Activated T-helper 1 cell treated with anti-CD3 and anti-CD28 coated beads, Interleukin-2, amount 50 U/mL, for 16 hours (primary cell): ENCODE measurements at places on chromosomes 1 and 21.

DNA sequence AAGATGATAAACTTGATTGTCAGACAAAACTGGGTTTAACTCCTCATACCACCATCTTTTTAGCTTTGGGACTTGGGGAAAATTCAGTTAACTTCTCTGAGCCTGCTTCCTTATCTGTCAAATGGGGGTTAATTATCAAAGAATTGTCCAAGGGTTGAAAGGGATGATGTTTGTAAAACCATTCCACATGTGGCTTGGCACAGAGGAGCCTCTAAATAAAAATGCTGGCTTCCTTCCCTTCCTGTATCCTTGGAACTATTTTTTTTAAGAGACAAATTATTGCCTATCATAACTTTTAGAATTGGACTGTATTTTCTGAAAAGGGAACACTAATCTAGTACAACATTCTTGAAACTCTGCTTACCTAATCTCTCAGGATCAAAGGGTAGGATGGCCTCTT is 143.4 kb upstream of the USP24 start:
- no peak for DNase-seq

DNA sequence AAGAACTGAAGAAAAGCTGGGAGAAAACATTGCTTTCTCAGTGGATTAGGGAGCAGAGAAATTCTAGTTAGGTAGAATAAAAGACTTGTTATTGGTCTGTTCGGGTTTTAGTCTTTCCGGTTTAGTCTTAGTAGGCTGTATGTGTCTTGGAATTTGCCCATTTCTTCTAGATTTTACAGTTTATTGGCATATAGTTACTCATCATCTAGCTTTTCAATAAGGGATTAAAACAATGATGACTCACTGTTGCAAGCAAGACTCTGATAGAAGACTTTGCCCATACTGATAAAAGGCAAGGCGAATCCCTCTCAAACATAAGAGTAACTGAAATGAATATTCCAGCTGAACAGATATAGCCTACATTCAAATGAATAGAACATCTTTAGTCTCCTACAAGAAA is 62.3 kb downstream of the GPR137B start:
- DNase-seq: no peak

GRCh38 chr1:164703960-164704411 is 145.0 kb downstream of the PBX1 start:
- DNase-seq: no peak

DNA sequence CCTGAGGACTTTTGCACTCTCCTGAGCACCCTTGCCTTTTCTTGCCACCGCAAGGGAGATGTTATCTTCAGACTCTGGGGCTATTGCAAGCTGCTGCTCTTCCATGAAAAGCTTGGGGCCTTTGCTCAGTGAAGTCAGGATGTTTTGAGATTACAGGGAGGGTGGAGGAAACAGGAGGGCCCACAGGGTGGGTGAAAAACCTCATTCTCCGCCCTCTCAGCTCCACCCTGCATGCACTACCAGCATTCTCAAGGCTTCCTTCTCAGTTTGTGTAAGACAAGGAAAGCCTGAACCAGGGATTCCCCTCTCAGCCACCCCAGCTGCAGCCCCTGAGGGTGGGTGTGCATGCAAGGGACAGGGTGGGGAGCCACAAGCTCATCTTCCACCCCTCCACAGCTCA is 25.8 kb upstream of the ZNF648 start:
- DNase-seq: no peak

- DNase-seq: peak; percentile 26
These were observed 89.8 kb downstream of the KIF14 start for GRCh38 chr1:200530623-200531261.

DNA sequence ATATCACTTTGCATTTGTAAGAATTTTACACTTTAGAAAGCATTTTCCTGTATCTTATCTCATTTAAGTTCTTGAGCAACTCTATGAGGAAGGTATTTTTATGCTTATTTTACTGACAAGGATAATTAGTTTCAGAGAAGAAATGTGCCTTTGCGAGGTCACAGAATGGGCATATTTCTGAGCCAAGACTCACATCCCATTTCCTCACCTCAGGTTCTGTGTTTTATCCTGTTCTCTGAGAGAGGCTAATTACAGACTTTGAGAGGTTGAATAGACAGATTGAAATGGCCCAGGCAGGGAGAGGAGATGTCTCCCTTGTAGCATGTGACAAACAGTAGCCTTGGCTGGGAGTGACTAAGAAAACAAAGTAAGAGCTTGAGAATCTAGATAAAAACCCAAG is 39.1 kb upstream of the ZC3H11B start:
- no peak for DNase-seq

GRCh38 chr1:115337276-115337632 is 795 bp downstream of the NGF start:
- no peak for DNase-seq

- DNase-seq: no peak
These were observed 495.6 kb upstream of the NEGR1 start for GRCh38 chr1:72777918-72778317.

GRCh38 chr1:45205011-45205909 is 1.1 kb downstream of the ZSWIM5 start:
- DNase-seq: no peak

DNA sequence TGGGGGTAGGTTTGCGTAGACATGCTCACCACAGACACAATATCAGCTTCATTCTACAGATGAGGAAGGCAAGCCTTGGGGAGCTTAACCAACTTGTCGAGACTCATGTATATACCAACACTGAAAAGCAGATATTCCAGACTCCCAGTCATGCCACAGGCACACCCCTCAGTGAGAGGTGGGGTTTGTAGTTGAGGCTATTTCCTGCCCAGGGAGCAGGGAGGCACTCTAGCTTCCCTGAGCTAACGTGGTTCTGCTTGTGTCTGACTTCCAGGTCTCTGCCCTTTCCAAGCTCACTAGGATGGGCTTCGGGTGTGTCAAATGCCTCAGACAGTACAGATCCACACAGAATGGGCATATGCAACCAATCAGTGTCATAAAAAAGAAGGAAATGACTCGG is 122.3 kb upstream of the RUNX1 start:
- DNase-seq: no peak

DNA sequence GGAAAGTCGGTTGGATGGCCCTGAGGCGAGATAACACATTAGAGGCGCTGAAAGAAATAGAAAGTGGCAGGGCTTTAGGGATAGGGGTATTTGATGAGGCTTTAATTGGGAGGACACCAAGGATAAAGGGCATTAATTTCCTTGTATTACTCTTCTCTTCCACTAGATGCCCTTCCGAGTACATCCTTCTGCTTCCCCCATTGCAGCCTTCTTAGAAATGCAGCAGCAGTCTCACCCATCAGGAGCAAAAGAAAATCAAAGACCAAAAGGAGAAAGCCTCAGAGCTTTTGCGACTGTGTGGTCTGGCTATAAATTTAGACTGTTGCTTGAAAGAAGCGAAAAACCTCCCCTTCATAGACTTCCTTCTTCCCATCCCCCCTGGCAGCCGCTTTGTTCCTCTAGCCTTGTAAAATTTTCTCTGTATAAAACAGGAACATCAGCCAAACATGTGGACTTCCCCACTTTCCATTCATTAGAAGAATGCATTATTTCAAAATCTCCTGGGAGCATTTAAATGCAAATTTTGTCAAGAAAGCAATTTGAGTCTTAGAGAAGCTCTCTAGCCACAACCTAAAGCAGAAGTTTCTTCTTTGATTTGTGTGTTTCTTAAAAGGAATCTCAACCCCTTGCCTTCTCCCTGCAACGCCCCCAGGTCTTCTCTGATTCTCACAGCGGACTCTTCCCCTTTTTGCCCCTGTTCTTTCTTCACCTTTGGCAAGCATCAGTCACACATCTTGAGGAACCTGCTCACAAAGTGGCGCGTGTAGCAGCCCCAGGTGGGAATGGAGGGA is 76.6 kb downstream of the NDUFS5 start:
- DNase-seq: no peak

GRCh38 chr1:187032316-187032981 is 203.7 kb downstream of the PLA2G4A start:
- no peak for DNase-seq

- DNase-seq: no peak
These were observed 25.4 kb upstream of the TMEM54 start for GRCh38 chr1:32926562-32926961.

- DNase-seq: peak; percentile 39
These were observed 10.8 kb downstream of the THEM4 start for GRCh38 chr1:151898519-151898991.

- DNase-seq: no peak
These were observed 42.2 kb upstream of the WNT4 start for GRCh38 chr1:22184892-22185612.

GRCh38 chr1:30731806-30732276 is 8.5 kb upstream of the MATN1 start:
- no peak for DNase-seq

- no peak for DNase-seq
These were observed at the start of gene FCAMR for GRCh38 chr1:206970446-206970845. TSS of gene FCAMR (minus strand) at chr1:206970460. CDS start at chr1:206970125, 335 bp downstream.

DNA sequence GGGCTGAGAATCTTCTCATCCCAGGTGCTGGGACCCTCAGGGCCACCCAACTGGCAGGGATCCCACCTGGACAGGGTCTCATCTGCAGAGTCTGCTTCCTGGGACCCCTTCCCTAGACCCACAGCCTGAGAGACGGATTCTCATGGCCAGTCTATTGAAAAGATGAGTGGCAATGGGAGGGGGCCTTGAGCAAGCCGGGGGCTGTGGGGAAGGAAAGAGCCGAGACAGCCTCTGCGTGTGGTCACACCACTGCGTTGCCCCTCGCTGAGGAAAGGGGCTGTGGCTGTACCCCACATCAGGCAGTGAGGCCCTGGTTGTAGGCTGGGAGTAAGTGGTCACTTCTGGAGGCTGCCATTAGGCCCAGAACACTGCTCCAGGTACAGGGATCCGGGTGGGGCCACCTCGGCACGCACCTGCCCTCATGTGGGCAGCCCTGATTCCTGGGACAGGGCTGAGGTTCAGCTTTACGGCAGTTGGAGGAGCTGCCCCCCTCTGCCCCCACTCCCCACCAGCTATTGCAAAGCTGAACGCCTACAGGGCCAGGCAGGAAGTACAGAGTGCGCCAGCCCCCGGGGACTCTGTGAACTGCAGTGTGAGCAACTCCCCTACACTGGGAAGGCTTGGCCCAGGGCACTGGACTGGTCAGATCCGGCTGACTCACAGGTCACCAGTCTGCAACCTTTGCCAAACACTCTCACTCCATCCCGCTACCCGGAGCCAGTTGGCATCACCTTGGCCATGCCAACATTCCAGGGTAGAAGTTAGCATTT is 106.9 kb downstream of the RIPK4 start:
- no peak for DNase-seq

GRCh38 chr1:150138044-150138443 is 11.7 kb upstream of the PLEKHO1 start:
- DNase-seq: no peak

DNA sequence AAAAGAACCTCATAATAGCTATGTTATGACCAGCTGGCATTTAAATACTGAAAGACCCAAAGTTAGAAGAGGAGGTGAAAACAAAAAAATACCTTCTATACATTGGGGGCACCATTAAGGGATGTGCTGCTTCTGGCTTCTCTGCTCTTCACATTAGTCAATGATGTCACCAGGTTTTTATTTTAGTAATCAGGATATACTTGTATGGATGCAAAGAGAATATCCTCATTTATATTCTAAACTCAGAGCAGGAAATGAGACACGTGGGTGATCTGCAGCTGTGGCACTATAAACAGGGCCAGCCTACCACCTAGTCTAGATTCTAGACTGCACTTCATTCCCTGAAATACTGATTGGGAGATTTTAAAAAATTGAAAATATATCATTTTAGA is 51.2 kb downstream of the WLS start:
- DNase-seq: no peak

- DNase-seq: peak; percentile 33
These were observed 26.1 kb downstream of the MAN1C1 start for GRCh38 chr1:25642574-25643108.

- no peak for DNase-seq
These were observed 41.1 kb upstream of the ZNF124 start for GRCh38 chr1:247212627-247213617.

DNA sequence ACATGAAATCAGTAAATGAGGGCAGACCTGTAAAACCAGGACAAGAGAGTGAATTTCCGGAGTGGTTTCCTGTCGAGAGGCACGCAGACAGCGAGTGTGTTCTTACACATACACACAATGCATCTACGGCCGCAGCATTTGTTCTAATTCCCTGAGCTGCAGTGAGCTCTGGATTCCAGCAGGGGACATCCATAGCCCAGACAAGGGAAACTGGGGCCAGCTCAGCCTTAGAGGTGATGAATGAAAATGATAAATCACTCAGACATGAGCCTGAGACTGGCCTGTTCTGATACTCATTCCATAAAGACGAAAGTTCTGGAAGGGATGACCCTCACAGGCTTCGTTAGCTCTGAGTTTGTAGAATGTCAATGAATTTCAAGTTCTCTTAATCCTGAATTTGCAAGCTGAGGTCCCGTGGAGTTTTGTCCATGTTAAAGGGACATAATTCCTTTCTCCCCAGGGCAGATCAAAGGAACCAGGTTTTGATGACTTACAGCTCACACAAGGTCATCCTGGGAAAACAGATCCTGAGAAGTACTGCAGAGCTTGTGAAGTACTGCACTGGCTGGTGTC is 207.9 kb upstream of the C1orf87 start:
- no peak for DNase-seq

- DNase-seq: no peak
These were observed 73.2 kb downstream of the SSBP3 start for GRCh38 chr1:54332781-54333585.

DNA sequence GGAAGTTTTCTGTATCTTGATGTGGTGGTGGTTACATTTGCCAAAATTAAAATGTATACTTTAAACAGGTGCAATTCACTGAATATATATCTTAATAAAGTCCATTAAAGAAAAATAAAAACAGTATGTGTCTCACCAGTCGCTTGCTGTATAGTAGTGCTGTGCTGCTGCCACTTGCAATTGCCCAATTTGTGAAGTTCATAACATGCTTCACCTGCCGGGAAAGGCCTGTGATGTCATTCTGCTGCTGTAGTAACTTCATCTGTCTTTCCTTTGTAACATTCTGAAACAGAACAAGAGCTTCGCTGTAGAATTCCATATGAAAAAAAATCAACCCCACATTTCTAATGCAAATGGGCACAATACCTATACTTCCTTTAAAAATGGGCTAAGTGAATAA is 83.4 kb downstream of the TRIM33 start:
- DNase-seq: no peak

DNA sequence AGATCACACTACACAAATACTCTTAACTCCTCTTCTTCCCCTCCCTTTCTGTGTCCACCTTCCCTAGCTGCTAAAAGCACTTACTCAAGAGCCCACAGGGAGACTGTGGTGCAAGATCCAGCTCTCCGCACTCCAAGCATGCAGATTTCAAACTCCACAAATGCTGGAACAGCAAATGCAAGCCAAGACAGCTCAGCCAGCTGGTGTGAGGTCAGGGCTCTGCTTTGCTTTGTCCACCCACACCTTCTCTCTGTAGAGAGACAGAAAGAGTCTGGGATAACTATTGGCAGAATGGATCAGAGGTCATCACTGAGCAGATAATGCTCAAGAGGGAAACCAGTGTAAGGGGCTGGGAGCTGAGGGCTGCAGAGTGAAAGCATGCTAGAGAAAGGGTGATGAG is 45.2 kb upstream of the DPT start:
- no peak for DNase-seq

- DNase-seq: no peak
These were observed 2.4 kb downstream of the PGLYRP4 start for GRCh38 chr1:153346077-153346723.
